ENCODE measurements at places on chromosomes 2 and 18.

DNA sequence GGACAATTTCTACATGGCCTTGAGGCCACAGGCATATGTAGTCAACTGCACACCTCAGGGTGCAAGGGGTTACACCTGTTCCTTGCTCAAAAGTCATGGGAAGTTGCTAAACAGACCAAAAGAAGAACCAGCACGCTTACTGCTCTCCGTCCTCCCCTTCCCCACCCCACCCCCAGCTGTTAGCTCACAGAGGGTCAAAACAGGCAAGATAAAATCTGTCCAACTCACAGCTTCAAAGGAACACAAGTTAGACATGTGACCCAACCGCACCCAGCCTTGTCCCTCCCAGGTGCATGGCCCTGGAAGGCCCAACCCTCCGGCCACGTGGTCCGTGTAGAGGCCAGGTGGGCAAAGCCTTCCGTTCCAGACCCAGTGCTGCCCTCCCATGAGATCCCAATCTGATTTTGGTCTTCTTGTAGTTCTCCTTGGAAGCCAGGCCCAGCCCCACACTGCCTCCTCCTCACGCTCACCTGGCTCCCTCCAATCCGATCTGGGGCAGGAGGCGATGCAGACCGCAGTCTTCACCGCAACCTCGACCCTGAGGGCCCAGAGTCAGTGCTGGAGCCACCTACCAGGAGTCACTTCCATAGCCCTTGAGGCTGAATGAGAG, 14.5 kb upstream of the ASPRV1 start:
- DNase-seq, result no peak

DNA sequence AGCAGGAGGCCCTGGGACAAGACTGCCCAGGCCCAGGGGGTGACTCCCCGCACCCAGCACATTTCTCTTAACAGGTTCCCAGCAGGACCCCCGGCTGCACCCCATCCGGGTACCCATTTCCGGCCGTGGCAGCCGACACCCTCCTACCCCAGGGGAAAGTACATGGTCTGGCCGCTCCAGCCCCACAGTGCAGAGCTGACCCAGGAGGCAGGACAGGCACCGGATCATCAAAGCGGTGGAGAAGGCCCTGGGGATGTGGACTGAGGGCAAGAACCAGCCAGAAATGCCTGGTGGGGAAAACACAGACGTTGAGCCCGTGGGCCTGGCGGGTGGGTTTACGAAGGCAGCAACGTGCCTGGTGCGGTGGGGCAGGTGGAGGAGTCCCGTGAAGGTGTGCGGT, 79.5 kb upstream of the GPC1 start:
- DNase-seq, result no peak

DNA sequence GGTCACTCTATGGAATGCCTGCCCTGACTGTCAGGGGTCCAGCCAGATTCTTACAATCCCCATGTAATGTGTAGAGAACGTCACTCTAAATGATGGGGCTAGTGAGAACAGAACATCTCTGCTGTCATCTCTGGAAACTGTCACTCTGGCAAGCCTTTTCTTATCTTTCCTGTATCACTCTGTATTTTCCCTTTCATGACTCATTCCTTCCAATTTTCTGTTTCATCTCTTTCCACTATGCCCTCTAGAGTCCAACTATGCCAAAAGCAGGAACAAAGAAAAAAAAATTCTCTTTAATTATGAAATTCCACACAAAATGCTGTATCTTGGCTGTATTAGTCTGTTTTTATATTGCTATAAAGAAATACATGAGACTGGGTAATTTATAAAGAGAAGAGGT, 608.8 kb downstream of the ADCYAP1 start:
- DNase-seq, result no peak

GRCh38 chr2:226740039-226740648, 59.5 kb downstream of the IRS1 start:
- DNase-seq, result no peak

GRCh38 chr2:234136461-234136860, 86.0 kb downstream of the SPP2 start:
- no peak for DNase-seq

DNA sequence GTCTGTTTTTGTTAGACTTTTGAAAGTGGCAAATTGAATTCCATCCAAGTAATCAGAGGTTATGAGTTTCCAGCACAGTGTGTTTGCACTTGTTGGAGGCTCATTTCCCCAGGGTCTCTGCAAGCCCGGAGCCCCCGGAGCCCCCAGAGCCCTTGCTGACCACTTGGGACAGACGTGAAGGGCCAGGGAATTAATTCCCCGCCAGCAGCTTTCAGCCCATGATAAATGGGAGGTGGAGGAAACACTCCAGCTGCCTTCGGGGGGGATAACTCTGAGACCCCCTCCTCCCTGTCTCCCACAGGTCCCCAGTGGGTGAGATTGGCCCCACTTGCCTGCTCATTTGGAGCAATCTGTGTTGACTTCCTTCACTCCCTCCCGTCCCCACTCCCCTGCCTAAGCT, 79.2 kb downstream of the KLHL29 start:
- no peak for DNase-seq

DNA sequence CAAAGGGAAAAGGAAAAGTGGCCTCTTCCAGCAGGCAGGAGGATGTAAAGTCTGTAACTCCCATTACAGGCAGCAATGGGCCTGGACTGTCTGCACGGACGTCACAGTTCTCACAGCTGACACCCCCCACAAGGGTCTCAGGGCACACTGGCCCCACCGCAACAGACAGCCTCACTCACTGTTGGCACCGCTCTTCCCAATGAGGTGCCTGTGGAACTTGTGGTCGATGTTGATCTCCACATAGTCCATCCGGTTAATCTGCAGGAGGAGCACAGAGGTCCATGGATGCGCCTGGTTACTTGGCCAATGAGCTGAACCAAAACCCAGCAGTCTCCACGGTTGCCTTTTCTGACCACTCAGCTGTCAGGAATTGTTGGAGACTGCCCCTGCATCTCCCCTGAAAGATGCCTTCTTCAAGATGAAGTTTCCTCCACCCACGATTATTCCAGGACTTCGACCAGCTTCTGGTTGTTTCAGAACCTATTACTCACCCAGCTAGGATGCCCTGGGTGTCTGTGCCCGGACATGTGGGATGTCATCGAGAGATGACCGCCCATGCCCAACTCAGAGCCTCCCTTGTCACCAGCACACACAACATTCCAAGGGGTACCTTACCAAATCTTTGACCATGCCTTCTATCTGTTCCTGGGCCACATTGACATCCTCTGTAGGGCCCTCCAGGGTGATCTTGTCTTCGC, 62.5 kb downstream of the HDLBP start:
- DNase-seq, result no peak

DNA sequence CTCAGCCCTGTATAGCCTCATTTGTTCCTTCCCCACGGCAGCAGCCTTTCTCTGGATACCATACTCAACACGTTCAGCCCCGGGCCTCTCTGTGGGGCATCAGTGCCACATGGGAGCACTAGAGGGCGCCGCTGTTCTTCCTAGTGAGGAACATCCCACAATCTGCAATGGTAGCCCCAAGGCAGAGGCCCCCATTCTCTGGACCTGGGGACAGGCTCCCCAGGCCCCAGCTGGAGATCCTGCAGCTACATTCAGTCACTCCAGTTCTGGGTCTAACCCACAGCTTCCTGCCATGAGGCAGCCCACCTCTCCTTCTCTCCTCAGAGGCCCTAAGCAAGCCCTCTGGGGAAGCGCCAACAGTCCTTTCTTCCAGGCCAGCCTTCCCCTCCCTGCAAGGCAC, 14.2 kb upstream of the SFXN5 start:
- DNase-seq, result no peak

DNA sequence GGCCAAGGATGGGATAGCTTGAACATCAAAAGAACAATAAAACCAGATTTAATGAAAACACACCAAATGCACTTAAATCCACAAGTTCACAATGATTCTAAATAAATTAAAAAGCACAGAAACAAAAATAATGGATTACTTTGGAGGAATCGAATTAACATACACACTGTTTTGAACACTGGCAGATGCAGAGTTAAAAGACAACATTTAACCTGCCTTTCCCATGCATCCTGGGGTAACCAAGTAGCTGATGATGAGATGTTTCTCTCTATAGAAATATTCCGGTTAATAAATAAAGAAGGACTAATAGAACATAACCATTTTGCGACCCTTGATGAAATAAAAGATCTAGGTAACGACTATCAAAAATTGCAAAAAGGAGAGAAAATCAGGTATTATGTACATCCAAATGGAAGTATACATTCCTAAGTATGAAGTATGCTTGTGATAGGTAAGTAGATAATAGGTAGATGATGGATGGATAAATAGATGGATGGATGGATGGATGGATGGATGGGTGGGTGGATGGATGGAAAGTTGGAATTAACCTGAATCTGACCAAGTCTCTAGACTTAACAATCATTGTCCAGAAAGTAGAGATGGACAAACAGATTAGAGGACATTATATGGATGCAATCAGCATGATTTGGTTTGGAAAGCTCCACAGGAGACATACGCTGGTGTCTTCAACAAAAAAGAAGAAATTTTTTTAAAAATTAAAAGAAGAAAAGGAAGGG, 57.4 kb upstream of the MYCN start:
- no peak for DNase-seq

DNA sequence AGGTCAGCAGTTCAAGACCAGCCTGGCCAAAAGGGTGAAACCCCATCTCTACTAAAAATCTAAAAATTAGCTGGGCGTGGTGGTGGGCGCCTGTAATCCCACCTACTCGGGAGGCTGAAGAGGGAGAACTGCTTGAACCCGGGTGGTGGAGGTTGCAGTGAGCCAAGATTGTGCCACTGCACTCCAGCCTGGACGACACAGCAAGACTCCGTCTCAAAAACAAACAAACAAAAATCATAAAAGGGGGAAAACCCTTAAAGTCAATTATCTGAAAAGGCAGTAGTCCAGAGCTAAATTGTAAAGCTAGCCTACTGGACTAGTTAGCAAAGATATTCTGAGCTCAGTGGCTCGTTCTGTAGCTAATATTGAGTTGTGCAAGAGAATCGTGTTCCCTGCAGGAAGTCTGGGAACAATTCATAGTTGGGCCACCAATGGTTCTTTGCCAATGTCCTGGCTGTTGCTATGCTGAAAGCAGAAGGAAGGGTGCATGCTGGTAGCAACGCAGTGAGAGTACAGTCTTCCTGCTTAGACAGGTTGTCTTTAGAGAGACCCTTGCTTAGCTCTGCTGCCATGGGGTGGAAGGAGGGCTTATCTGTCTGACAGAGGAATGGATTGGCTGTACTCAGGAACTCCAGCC, 4.3 kb downstream of the TGOLN2 start:
- no peak for DNase-seq

GRCh38 chr2:96245609-96246390, 20.0 kb downstream of the TMEM127 start:
- no peak for DNase-seq

DNA sequence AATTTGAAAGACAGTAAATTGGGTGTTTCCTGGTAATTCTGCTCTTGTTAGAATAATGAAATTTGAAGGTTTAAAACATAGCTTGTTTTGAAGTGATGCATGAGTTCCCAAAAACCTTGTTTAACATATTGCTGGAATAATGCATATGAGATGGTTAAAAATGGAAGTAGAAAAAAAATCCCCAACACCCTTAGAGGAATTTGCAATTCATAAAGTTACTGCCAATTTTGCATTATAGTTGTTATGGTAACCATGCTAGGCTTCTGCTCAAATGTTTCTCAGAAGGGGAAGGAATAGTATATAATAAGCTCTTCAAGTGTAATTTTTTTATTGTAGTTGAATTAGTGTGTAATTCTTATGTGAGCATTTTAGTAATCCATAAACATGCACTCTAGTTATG, 49.1 kb downstream of the FASTKD2 start:
- no peak for DNase-seq

GRCh38 chr18:49059028-49059834, 108.5 kb upstream of the SMAD7 start:
- DNase-seq, result no peak

DNA sequence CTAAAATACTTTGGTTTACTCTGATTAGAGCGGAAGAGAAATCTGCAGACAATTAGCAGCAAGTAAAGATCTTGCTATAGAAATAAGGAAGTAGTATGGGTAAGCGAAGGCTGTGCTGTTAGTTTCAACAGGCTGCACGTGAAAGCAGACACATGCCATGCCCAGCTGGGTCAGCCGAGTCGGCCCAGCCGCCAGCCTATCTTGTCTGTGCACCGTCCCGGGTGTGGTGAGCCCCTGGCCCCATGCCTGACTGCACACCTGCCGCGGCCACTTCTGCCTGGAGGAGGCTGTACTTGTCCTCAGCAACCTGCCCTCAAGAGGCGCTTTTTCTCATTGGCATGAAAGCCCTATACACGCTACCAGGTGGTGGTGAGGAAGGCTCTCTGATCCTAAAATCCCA, 185.5 kb downstream of the SEPTIN10 start:
- no peak for DNase-seq

- DNase-seq, result no peak
Observed at GRCh38 chr2:149152469-149152953, 114.0 kb downstream of the LYPD6B start.

GRCh38 chr2:238299803-238300202, 11.4 kb upstream of the PER2 start:
- no peak for DNase-seq

DNA sequence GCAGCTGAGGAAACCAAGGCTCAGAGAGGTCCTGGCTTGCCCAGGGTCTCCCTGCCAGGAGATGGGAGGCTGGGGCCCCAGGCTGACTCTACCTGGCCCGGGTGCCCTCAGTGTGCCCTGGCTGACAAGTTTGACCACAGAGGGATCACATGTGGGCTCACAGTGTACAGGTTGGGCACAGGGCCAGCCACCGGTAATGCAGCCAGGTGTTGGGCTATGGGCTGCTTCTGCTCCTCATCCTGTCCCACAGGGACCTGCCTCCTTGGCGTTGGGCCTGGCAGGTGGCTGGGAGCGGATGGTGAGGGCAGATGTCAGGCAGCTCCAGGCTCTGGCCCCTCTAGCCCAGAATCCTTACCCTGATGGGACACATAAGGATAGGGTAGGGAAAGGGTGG, 250.5 kb downstream of the LOXHD1 start:
- DNase-seq, result no peak

DNA sequence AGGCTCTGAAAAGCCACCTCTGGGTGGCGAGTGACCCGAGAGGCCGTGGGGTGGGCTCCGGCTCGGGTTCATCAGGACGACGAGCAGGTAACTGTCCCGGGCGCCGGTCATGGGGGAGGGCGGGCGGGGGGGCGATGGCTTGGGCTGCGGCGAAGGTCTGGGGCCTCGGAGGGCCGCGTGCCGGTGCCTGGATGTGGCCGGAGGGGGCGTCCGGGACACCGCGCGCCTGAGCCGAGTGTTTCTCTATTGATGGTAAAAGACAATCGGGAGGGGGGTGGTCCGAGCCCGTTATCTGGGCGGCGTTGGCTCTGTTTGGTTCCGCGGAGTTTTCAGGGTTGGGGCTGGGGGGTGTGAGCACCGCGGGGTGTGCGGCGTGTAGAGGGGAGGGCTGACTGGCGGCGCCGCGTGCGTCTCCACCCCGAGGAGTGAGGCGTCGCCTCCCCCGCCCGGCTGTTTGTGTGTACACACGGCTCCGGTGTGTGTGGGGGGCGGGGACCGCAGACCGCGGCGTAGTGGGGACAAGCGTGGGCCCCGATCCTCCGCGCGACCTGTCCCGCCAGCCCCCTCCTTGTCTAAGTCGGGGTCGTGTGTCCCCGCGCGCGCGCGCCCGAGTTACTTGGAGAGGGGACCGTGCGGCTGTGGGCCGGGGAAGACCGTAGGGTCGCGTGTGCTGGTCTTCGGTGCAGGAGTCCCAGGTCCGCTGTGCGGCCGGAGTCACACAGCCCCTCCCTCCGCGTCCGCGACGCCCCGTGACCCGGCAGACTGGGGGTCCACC, 1.6 kb downstream of the CTIF start:
- DNase-seq, result no peak

- DNase-seq, result no peak
Observed at GRCh38 chr2:174350018-174350417, 15.3 kb downstream of the SP9 start.

GRCh38 chr2:184769023-184769422, 170.7 kb downstream of the ZNF804A start:
- DNase-seq, result no peak
